ENCODE measurements at places on chromosomes 7 and 10.

DNA sequence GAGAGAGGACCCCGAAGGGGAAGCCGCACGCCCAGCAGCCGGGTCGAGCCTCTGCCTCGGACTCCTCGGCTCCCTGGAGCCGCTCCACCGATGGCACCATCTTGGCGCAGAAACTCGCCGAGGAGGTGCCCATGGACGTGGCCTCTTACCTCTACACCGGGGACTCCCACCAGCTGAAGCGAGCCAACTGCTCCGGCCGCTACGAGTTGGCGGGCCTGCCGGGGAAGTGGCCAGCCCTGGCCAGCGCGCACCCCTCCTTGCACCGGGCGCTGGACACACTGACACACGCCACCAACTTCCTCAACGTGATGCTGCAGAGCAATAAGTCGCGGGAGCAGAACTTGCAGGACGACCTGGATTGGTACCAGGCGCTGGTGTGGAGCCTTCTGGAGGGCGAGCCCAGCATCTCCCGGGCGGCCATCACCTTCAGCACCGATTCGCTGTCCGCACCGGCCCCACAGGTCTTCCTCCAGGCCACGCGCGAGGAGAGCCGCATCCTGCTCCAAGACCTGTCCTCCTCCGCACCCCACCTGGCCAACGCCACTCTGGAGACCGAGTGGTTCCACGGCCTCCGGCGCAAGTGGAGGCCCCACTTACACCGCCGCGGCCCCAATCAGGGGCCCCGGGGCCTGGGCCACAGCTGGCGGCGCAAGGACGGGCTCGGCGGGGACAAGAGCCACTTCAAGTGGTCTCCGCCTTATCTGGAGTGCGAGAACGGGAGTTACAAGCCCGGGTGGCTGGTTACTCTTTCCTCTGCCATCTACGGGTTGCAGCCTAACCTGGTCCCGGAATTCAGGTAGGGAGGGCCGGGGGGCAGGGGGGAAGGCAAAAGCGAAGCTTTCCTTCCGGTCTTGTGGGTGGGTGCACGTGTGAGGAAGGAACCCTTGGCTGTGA is 973 bp downstream of the GPR158 start:
- DNase-seq: peak; percentile 27

GRCh38 chr10:57992321-57993077 is 275.2 kb downstream of the IPMK start:
- DNase-seq: no peak

- no peak for DNase-seq
Observed at GRCh38 chr10:201328-201771, 66.1 kb downstream of the ZMYND11 start.

GRCh38 chr7:2544541-2545188 is 10.7 kb downstream of the BRAT1 start:
- DNase-seq: no peak

GRCh38 chr10:104711302-104711721 is 70.2 kb downstream of the SORCS3 start:
- no peak for DNase-seq

- DNase-seq: no peak
Observed at GRCh38 chr7:53237344-53237913, 202.0 kb downstream of the POM121L12 start.

GRCh38 chr7:7529328-7529727 is 6.3 kb downstream of the COL28A1 start:
- no peak for DNase-seq

- no peak for DNase-seq
Observed at GRCh38 chr10:112434988-112435619, 11.6 kb downstream of the ZDHHC6 start.

DNA sequence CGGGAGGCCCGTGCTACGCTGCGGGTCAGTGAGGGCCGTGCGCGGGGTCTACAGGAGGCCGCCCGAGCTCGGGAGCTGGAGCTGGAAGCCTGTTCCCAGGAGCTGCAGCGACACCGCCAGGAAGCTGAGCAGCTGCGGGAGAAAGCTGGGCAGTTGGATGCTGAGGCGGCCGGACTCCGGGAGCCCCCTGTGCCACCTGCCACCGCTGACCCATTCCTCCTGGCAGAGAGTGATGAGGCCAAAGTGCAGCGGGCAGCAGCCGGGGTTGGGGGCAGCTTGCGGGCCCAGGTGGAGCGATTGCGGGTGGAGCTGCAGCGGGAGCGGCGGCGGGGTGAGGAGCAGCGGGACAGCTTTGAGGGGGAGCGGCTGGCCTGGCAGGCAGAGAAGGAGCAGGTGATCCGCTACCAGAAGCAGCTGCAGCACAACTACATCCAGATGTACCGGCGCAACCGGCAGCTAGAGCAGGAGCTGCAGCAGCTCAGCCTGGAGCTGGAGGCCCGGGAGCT is 7.0 kb downstream of the LZTS2 start:
- no peak for DNase-seq

DNA sequence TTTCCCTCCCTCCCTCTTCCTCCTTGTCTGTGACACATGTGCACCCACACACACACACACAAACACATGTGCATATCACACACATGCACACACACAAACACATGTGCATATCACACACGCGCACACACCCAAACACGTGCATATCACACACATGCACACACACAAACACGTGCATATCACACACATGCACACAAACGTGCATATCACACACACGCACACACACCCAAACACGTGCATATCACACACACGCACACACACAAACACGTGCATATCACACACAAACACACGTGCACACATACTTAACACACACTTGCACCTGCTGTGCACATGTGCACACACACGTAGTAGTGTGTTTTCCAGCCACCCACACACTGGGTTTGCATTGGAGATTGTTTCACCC is 29.4 kb upstream of the KNDC1 start:
- no peak for DNase-seq

DNA sequence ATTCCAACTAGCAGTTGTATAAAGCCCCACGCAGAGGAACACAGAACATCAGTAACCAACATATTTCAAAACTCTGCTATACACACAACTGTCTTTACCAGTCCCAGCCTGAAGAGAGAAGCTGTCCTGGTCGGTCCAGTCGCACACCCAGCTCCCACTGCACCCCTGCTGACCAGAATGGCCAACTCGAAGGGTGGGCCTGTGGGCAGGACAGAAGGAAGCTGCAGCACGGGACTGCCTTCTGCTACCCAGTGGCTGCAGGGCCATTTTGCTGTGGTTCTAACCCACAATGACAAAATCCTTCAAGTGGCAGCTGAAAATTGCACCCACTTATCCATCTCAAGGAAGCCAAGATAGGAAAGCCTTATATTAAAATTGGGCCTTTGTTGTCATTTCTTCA is 48.2 kb downstream of the GSDME start:
- DNase-seq: no peak

DNA sequence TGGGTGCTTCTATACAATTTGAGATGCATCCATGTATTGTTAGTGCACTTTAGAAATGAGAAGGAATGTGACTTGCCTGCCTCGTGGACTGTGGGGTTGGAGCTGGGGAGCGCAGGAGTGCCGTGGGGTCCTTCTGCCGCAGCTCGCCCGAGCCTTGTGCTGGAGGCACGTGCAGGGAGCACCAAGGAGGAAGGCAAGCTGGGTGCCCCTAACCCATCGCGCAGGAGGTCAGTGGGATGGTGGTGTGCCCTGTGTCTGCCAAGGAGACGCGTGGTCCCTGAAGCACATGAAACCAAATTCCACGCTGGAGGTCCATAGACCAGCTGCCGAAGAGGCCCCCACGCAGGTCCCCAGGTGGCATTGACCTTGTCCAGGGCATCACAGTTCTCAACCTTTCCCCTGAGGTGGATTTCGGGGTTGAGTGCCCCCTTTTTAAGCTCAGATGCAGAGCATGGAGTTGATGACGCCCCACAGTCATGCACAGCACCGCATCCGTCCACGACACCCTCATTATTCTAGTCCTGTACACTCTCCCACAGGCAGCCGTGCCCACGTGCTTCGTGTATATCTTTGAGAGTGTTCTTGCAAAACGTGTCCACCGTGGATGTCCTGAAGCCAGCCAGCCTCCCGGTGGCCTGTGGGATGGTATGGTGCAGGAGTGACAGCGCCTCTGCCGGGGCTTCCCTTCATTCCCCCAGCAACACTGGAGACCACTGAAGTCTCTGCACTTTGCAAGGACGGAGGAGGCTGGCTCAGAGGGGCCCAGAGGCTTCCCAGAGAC is 35.5 kb downstream of the FKBP6 start:
- no peak for DNase-seq

DNA sequence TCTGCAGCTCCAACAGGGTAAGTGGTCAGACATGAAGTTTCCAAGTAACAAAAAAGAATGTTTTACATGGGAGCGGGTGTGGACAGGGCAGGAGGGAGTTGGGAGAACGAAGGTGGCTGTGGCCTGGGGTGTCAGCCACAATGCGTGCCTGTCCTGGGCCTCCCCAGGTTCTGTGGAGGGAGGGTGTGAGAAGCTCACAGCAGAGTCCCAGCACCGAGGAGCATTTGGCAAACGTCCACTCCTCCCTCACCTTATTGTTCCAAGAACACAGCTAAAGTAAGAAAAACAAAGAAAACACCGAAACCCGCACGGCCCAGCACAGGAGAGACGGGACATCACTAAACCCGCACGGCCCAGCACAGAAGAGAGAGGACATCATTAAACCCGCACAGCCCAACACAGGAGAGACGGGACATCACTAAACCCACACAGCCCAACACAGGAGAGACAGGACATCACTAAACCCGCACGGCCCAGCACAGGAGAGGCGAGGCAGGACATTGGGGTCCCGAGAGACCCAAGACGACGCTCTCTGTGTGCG is 226.4 kb downstream of the MAD1L1 start:
- DNase-seq: no peak

DNA sequence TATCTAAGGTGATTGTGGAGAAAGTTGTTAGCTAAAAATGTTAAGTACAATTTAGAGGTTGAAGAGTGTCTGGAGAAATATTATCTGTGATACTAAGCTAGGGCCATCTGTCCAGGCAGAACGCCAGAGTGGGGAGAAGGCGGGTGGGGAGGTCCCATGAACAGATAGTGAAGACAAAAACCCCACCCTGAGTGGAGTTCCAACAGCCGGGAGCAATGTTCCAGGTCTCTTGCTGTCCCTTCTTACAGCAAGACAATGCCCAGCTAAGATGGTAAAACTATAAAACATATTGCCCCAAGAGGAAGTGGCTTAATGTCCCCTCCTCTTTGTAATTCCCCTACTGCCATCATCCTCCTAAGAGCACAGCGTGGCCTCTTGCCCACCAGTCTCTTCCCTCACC is 10.4 kb upstream of the IL15RA start:
- DNase-seq: no peak

GRCh38 chr7:45646996-45647825 is 73.0 kb downstream of the ADCY1 start:
- DNase-seq: no peak

GRCh38 chr10:75432176-75432575 is 752 bp downstream of the LRMDA start:
- DNase-seq: no peak

Measured in HAP-1 (cell line).